ENCODE measurements at places on chromosomes 3 and 15. TPM values are rescaled to one million over a fixed set of nuclear protein-coding genes. Genes with fewer than 3 reads are reported as not detected.
A peak's percentile ranks its signal among the peaks of the same experiment; 100 is the strongest.

DNA sequence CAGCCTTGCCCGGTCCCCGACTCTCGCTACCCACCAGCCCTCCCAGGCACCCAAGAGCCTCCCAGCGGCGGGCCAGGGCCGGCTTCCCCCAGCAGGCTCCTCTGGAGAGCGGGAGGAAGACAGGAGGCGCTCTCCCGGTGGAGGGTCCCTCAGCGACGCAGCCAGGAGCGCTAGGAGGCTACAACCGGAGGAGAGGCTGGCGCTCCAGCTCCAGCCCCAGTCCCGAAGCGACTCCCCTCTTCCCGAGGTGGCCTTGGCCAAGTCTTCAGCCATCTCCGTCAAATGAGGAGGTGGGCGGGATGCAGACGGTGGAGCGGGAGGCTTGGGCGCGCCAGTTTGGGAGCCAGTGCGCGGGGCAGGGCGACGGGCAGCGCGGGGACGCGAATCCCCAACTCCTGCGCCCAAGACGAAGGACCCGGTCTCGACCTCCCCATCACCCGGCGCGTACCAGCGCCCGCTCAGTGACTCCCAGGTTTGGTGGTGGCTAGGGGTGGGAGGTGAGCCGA, 722 bp downstream of the CHRNA3 start:
- no peak overlapping the region for H3K27ac ChIP-seq
- H3K4me3 ChIP-seq = no peak overlapping the region
- H3K27me3 ChIP-seq = peaks cover 40% of the 10 kb centered on the region
- H3K36me3 ChIP-seq = no peaks in the 10 kb centered on the region
- DNase-seq = no peak
- H3K4me1 ChIP-seq = peaks cover 5% of the 10 kb centered on the region

GRCh38 chr15:65789759-65790425, 2.2 kb downstream of the DENND4A start:
- H3K27ac ChIP-seq = peak overlapping the region; percentile 94
- peaks cover 64% of the 10 kb centered on the region for H3K4me1 ChIP-seq
- no peaks in the 10 kb centered on the region for H3K27me3 ChIP-seq

DNA sequence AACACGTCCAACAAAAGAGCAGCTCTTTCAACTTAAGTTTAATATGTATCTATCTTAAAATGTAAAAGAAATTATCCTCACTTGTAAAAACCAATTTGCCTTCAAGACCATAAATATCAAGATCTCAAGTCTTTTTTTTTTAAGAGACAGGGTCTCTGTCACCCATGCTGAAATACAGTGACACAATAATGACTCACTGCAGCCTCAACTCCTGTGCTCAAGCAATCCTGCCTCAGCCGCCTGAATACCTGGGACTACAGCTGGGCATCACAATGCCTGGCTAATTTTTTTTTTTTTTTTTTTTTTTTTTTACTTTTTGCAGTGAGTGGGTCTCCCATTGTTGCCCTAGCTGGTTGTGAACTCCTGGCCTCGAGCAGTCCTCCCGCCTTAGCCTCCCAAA, 26.0 kb downstream of the ACAP2 start:
- H3K27me3 ChIP-seq = no peaks in the 10 kb centered on the region
- no peak for DNase-seq
- no peak overlapping the region for H3K27ac ChIP-seq
- H3K36me3 ChIP-seq = peaks cover 7% of the 10 kb centered on the region

DNA sequence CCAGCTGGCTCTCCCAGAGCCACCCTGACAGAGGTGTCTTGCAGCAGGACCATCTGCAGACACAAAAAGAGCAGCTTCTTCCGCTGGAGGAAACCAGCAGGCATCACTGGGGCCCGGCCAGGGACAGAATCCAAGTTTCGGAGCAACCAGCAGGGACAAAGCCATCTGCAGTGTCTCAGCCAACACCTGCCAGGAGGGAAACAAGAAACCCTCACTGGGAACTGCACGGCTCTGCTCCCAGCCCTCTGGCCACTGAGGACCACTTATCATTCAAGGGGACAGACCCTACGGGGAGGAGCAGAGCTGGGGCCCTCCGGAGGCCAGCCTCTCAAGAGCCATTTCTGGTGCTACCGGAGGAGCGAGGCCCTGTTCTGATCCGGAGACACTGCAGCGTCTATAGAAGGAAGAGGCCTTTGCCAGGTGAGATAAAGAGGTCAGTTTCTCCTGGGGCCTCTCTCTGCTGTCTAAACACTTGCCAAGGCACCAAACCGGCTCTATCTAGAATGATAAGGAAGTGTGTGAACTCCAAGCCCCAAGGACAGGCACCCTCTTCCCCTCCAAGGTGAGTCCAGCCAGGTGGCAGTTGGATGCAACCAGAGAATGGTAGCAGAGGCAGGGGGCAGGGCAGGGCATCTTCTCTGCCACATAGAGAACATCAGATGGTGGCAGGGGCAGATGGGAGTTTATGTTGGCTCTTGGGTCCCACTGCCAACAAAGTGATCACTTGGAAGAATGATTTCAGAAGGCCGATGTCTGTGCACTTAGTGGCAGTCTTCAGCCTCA, 89.0 kb downstream of the CHSY1 start:
- peaks cover 17% of the 10 kb centered on the region for H3K4me1 ChIP-seq
- no peak for DNase-seq
- H3K27ac ChIP-seq = no peak overlapping the region
- H3K27me3 ChIP-seq = no peaks in the 10 kb centered on the region
- peaks cover 2% of the 10 kb centered on the region for H3K36me3 ChIP-seq

GRCh38 chr3:47781685-47782445, at the start of gene SMARCC1:
Gene SMARCC1 (minus strand): TSS chr3:47781893. CDS start chr3:47781797, 96 bp downstream.
- peak within 1 kb of the TSS; percentile 93 for H3K4me3 ChIP-seq
- H3K27me3 ChIP-seq = no peaks in the 10 kb centered on the region
- H3K4me1 ChIP-seq = peaks cover 47% of the 10 kb centered on the region
- H3K36me3 ChIP-seq = peaks cover 14% of the 10 kb centered on the region
- peak; percentile 98 for DNase-seq

GRCh38 chr3:45496555-45496954, 98.0 kb upstream of the LIMD1 start:
- no peak overlapping the region for H3K4me3 ChIP-seq
- no peak for DNase-seq
- H3K27ac ChIP-seq = no peak overlapping the region

DNA sequence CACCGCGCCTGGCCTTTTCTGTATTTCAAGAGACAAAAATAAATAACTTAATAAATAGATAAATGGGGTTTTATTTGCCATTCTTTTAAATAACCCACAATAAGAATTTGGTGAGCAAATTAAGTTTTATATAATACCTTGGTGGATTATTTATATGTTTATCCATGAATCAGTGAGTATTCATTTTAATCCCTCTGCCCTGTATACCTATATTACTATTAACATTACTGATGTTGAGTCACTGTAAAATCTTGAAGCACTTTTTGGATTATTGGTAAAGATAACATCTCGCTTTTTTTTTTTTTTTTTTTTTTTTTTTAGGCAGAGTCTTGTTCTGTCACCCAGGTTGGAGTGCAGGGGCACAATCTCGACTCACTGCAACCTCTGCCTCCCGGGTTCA, 154.1 kb downstream of the ZNF609 start:
- no peaks in the 10 kb centered on the region for H3K27me3 ChIP-seq
- H3K36me3 ChIP-seq = no peaks in the 10 kb centered on the region
- no peak overlapping the region for H3K27ac ChIP-seq
- H3K4me1 ChIP-seq = peaks cover 18% of the 10 kb centered on the region

DNA sequence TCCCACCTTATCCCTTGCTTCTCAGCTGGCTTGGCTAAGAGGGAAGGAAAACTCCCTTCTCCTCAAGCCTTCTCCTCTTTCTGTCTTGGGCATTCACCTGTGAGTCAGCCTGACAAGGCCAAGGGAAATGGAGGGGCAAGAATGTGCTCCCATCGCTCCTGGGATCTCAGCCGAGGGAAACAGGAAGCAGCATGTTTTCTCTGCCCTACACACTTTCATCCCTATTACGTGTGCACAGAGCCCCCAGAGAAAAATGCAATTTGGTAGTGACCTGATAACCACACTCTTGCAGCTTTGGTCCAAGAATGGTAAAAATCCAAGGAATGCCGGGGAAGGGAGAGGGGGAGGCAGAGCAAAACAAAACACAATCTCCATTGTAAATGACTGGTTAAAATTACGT, 32.9 kb upstream of the MTMR10 start:
- no peak overlapping the region for H3K27ac ChIP-seq
- no peaks in the 10 kb centered on the region for H3K36me3 ChIP-seq
- no peak overlapping the region for H3K4me3 ChIP-seq
- DNase-seq = no peak
- H3K27me3 ChIP-seq = peaks cover 2% of the 10 kb centered on the region

DNA sequence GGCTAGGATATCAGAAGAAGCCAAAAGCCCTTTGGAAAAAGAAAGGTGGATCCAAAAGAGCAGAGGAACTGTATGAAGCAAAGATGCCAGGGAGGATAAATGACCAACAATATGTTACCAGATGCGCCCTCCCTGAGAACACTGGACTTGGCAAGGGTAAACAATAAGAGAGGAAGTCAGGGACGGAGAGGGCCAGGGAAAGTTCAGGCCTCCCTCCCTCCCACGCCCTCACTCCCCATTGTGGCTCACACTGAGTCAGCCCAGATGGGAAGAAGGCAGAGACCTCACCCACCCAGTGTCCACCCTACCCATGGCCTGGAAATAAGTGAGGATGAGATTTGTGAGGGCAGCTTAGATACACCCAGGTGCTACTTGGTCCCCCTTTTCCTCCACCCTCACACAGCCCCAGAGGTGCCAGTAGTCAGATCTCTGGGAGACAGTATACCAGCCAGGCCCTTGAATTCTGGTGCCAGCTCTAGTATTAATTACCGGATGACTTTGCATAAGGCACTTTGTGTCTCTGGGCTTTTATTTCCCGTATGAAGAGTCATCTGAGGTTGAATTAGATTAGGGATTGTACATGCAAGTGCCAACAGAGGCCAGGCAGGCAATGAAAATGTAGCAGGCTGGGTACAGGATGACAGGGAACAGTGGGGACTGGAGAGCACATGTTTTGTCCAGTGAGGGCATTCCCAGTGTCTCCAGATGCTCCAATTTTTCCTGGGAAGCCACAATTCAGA, 35.1 kb upstream of the FRMD4B start:
- no peaks in the 10 kb centered on the region for H3K4me1 ChIP-seq
- H3K27ac ChIP-seq = no peak overlapping the region
- no peak for DNase-seq
- no peak overlapping the region for H3K4me3 ChIP-seq

Gene CTXN2
- not detected for total RNA-seq

Gene MEX3B
- total RNA-seq = 0.31 TPM

Gene CCR3
- not detected for total RNA-seq

Gene IL12A
- 7.8 TPM for total RNA-seq

Gene CFAP20DC
- 1.6 TPM for total RNA-seq

Gene SPESP1
- total RNA-seq = 0.44 TPM

All from activated B cell treated with CpG ODN at 0.5 μM for 24 hours (primary cell).